ENCODE measurements at places on chromosomes 11 and 22.

DNA sequence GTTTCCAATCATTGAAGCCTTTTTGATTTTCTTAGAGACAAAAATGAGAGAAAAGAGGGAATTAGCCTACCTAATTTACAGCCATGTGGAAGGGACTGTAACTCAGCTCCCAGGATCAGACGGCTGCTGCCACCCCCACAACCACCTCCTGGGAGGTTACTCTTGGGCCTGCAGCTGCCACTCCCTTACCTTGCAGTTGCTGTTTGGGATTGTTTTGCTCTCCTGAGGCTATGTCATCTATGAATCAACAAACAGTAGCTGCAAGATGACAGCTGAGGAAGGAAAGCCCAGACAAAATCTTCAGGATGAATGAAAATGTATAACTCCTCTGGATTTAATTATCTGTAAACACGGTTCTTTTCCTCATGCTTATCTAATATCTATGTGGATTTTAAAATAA lies 28.0 kb upstream of the ZC3H12C start:
- no peak for DNase-seq

GRCh38 chr11:119745776-119746535 lies 17.0 kb upstream of the NECTIN1 start:
- no peak for DNase-seq

GRCh38 chr11:80745416-80745815 lies 1304.6 kb upstream of the TENM4 start:
- no peak for DNase-seq

DNA sequence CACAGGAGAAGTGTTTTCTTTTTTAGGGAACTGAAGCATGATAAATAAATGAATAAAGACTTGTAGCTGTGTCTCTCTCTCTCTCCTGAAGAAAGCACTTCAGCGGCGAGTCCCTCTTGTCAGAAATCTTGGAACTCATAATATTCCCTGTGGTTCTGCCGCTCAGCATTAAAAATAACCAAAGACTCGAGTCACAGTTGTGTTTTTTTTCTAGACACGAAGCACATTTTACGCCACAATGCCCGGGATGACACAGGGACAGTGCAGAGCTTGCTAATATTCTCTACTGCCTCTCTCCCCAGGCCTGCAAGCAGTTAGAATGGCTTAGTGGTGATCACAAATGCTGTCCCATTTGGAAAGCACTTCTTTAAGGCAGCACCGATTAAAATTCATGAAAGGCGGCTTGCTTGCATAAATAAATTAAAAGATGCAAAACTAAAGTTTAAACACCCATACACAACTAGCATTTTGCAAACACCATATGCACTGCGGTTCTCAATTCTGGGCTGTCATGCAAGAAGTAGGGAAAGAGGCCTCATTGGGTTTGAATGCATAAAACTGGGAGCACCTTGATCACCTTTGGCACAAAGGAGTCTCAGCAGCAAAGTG lies 597.4 kb downstream of the SOX6 start:
- DNase-seq = no peak

DNA sequence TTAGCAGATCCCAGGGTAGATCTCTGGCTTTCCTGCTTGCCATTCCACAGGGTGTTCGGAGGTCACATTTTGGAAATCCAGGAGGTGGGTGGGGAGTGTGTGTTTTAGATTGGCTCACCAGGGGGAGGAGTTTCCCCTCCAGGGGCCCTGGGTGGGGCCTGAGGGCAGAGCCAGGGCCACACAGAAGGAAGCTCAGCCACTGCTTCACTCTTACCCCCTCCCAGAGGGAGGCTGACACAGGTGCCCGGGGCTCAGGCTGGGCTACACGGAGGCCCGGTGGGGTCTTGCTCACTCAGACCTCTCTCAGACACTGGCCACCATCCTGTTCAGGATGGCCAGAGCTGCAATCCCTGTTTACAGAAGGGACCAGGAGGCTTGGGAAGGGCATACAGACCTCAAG lies 2.5 kb downstream of the WNT7B start:
- DNase-seq = no peak

- DNase-seq = no peak
Measured at GRCh38 chr11:102809971-102810370, 12.0 kb upstream of the MMP1 start.

DNA sequence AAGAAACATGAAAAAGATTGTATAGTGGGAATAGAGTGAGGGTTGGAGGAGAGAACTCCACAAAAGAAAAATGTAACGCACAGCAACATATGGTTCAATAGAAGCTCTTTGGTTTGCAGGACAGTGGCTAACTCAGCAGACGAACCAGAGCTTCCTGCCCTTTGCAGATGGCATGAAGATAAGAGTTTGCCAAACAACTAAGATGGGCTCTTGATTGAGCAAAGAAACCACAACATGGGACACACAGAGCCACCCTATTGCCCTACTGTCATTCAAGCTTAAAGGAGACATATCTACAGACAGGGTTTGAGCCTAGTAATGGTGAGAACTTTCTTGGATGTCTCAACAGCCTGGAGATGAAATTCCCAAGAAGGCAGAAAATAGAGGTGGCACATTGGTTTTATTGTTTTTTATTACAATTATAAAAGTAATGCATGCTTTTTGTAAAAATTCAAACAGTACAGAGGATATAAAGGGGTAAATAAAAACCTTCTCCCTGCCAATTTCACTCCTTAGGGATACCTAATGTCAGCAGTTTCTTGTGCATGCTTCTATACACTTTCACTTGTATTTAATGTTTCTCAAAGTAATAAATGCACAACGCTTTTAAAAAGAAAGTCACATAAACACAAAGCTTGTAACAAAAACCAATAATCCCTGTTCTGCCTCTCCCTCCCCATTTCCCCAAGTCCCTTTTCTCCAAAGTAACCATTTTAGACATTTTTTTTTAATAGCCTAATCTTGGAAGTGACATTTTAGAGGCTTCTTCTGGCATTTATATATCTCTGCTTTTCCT lies 63.7 kb downstream of the COPB1 start:
- DNase-seq = no peak

All from CD4-positive, alpha-beta T cell (primary cell).